ENCODE measurements at places on chromosomes 12 and 14. TPM values are rescaled to one million over a fixed set of nuclear protein-coding genes. Genes with fewer than 3 reads are reported as not detected.

The B4GALNT3 gene
- total RNA-seq, result 1.2 TPM

- no peak for DNase-seq
Measured at GRCh38 chr14:42187846-42188245, 581.2 kb downstream of the LRFN5 start.

GRCh38 chr12:64304571-64304970 lies 82.5 kb upstream of the KICS2 start:
- DNase-seq, result no peak

DNA sequence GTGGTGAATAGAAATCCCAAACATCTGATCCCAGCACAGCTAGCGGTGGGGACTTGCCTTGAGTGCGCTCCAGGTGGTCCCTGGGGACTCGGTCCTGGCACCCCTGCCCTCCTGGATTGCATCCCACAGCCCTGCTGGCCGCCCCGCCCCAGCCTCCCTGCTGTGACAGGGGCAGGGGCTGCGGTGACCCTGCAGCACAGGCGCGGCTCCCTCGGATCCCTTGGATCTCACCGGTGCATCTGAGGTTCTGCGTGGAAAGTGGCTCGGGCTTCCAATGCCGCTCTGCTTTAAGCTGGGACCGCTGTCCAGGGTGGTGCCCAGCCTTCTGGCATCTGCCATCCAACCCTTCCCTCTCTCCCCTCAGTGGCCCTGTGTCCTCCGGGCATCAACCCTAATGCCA lies 16.0 kb downstream of the ANKRD9 start:
- peak; percentile 44 for DNase-seq

The RPS6KL1 gene
- 23.0 TPM for total RNA-seq

DNA sequence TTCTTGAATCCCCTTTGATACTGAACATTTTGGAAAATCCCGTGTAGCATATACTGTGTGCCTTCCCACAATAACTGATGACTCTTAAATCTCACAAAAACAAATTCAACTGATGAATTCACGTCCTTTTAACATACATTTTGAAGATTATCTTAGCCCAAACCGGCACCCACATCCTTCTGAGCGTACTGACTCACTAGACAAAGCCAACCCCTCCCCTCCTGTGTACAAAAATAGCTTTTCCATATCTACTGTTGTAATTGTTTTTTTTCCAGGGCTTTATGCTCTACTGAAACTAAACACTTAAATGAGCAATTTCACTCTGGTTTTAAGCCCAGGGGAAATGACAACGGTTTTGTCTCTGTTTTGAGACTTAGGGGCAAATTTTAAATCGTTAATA lies 109.4 kb upstream of the ATF7IP start:
- no peak for DNase-seq

- DNase-seq, result peak; percentile 23
Measured at GRCh38 chr14:100769035-100769939, 42.6 kb downstream of the DLK1 start.

The EIF2S3B gene
- 0.38 TPM for total RNA-seq

The DYNLL1 gene
- 116 TPM for total RNA-seq

GRCh38 chr14:56715938-56716337 lies 94.3 kb downstream of the OTX2 start:
- no peak for DNase-seq

DNA sequence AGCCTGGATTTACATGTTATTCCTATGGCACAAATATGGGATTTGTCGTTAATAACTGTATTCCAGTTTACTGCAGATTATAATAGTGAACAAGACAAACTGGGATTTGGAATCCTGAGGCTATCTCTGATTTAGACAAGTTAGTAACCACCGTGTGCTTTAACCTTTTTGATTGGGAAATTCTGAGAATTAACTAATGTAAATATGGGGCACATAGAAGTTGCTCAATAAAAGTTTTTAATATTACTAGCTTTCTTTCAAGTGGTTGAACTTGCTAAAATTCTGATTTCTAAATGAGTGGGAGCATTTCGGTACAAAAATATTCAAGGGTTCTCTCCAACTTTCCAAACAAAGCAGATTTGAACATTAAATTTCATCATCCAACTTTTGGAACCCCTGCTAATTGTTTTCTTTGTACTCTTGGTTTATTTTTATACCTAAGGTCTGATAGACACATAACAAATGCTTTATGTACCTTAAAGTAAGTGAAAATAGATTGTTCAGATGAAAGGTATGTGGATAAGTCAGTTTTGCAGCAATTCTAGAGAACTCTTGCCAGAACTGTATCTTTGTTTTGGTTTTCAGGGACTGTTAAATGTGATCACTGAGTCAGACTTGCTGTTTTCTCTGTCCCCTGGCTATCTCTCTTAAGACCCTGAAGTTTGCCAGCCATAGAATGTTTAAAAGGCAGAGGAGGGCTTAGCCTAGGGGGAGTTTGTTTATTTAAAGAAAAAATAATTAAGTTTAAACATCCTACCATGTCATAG lies 57.5 kb downstream of the FRS2 start:
- no peak for DNase-seq

The GPATCH2L gene
- total RNA-seq, result 30.4 TPM

DNA sequence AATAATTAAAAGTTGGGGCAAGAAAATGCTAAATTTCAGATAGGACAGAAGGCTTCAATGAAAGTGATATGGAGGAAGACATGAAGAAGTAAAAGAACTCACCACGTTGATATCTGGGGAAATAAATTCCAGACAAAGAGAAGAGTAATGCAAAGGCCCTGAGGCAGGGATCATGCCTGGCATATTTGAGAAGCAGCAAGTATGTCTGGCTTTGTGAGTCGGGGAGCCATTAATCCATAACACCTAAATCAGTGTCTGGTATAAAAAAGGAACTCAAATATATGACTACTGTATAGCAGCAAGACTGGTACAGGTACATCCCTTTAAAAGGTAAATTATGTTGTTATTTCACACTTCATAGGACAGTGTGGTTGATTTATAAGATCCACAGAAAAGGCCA lies 16.4 kb downstream of the BAZ1A start:
- DNase-seq, result no peak

The BCL7A gene
- total RNA-seq, result 12.8 TPM

The TAS2R43 gene
- total RNA-seq, result not detected

The LETMD1 gene
- total RNA-seq, result 27.7 TPM

DNA sequence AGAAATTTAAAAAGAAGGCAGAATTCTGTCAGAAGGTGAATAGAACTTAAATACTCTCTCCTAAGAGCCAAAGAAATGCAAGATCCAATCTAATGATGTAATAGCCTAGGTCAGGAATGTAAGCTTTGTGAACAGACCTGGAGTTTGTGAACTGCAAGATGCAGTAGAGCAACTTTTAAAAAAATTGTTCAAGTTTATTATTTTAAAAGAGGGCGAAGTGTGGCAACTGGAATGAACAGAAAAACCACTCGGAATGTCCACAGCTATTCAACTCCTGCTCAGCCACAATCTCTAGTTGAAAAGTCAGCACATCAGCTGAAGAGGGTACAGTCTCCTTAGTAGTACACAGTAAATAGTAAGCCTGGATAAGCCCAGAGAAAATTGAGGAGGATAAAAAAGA lies 228.8 kb downstream of the PPFIA2 start:
- DNase-seq, result no peak

- DNase-seq, result no peak
Measured at GRCh38 chr14:81655423-81656314, 122.0 kb upstream of the SEL1L start.

GRCh38 chr14:56280843-56281242 lies 162.6 kb downstream of the PELI2 start:
- DNase-seq, result no peak

DNA sequence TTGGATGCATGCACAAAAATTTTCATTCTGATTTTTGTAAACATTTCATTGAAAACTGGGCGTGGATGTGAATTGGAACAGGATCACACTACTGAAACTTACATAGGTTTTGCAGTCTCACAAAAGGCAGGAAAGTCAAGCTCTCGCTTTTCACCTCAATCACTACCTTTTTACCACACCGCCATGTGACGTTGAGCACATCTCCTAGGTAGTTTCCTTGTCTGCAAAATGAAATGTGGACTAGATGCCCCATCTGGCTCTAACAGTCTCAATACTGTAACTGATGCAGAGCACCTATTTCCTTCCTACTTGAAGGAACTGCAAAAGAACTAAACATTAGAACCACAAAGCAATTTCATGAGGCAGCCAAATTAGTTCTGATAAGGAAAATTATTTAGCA lies 4.4 kb upstream of the YY1 start:
- DNase-seq, result no peak

GRCh38 chr14:104224506-104225277 lies 86.3 kb downstream of the KIF26A start:
- DNase-seq, result peak; percentile 51

The CEBPE gene
- not detected for total RNA-seq

The KIF21A gene
- 32.9 TPM for total RNA-seq

The BICDL1 gene
- total RNA-seq, result 0.15 TPM

GRCh38 chr14:62103464-62103863 lies 341.2 kb downstream of the SNAPC1 start:
- no peak for DNase-seq

DNA sequence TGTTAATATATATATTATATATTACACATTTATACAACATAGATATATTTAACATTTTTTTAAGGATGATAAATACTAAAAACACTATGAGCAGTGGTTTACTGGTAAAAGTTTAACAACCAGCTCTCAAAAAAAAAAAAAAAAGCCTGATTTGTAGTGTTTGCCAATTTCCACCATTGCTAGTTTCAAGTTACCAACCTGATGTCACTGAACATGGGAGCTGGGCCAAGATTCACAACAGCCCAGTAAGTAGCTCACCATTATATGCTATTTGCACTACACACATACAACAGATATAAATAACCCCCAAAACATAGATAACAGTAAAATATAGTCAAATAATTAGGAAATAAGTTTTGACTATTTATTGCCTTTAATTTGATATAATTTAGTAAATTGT lies 28.9 kb upstream of the TMX1 start:
- no peak for DNase-seq

GRCh38 chr14:71166180-71166837 lies 259.1 kb downstream of the PCNX1 start:
- no peak for DNase-seq

All from psoas muscle (tissue), 8 donors.